Naive thymus-derived CD8-positive, alpha-beta T cell (primary cell): ENCODE measurements at places on chromosomes 7 and 10. TPM values are rescaled to one million over a fixed set of nuclear protein-coding genes. Genes with fewer than 3 reads are reported as not detected.

Gene NUDT1
- 53.7 TPM for polyA plus RNA-seq

Gene ADRA2A
- polyA plus RNA-seq = not detected

Gene PLEKHS1
- not detected for polyA plus RNA-seq

Gene ANKRD61
- 0.21 TPM for polyA plus RNA-seq

Gene EPHA1
- 37.1 TPM for polyA plus RNA-seq

Gene RNF133
- not detected for polyA plus RNA-seq

Gene GDF2
- polyA plus RNA-seq = not detected

Gene AKR1C1
- polyA plus RNA-seq = not detected

Gene EGR2
- polyA plus RNA-seq = 0.10 TPM

Gene CRPPA
- polyA plus RNA-seq = 0.94 TPM

Gene AS3MT
- polyA plus RNA-seq = not detected

Gene GNAT3
- not detected for polyA plus RNA-seq

Gene HOXA6
- not detected for polyA plus RNA-seq

Gene ITGA8
- not detected for polyA plus RNA-seq

Gene HOXA13
- not detected for polyA plus RNA-seq

Gene GCK
- polyA plus RNA-seq = 4.8 TPM

Gene TMEM140
- 20.2 TPM for polyA plus RNA-seq

Gene BTAF1
- polyA plus RNA-seq = 9.1 TPM

Gene OLAH
- polyA plus RNA-seq = not detected

Gene STEAP4
- polyA plus RNA-seq = not detected

Gene LBX1
- not detected for polyA plus RNA-seq

Gene ASAH2
- polyA plus RNA-seq = 1.8 TPM
